HCEC 1CT (cell line): ENCODE measurements at places on chromosomes 2 and 18.

GRCh38 chr18:58537272-58538038, 91.4 kb downstream of the ALPK2 start:
- DNase-seq: no peak

DNA sequence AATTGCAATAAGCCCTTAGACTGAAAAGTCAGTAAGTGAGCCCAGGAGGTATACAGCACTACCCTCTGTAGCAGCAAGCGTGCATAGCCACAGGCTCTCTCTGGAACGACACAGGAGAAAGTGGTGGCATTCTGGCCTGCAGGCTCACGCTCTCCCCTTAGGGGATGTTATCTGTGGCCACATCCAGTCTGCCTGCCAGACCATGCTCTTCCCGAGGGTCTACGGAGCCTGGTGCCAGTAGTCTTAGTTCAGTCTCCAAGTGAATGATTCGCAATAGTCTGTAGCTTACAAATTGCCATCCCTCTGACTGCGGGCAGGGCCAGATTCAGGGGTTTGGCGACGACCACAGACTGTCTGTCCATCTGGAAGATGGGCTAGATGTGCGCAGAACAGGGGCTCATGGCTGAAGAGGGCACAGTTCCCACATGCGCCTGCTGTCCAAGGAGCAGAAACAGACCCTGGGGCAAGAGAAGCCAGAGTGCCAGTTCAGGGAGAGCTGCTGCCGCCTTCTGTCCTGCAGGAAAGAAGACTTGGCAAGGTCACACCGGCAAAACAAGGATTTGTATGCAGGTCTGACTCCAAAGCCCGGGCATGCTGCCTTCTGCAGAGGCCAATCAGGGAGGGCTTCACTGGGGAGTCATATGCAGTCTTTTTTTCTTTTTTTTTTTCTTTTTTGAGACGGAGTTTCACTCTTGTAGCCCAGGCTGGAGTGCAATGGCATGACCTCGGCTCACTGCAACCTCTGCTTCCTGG, 3.5 kb upstream of the KLF11 start:
- no peak for DNase-seq

- no peak for DNase-seq
These were observed 68.9 kb upstream of the RMDN2 start for GRCh38 chr2:37856101-37856751.

DNA sequence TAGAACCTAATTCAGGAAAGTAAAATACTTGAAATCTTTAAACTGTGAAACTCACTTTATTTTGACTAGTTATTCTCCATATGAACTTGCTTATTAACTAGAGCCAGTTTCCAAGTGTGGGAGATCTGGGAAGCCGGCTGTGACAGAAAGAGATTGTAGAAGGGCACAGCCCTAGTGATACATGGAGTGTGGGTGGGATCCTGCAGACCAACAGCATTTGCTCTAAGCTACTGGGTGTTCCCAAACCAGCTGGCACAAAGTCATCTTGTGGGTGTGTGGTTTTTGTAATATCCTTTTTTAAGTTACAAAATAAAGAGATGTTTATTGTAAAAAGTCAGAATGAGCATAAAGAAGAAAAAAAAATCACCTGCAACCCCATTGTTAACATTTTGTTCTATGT, 3.4 kb downstream of the DUSP19 start:
- no peak for DNase-seq

DNA sequence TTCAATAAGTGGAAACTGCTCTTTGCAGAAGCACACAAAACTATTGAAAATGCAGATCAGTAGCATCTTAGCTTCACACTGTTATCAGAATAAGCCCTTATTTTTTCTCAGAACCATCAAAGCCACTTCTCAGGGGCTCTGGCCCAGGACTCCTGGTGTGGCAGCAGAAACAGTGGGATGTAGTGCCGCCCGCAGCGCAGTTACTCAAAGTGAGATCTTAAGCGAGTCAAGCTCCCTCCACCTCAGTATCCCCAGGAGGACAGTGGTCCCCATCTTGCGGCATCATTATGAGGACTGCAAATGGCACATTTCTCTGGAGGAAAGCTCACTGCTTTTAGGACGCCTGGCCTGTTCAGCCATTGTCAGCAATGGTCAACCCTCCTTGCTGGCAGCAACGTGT, 60.0 kb downstream of the MBP start:
- no peak for DNase-seq

- DNase-seq: no peak
These were observed 775.4 kb downstream of the TSN start for GRCh38 chr2:122530814-122531213.

- DNase-seq: no peak
These were observed 238.3 kb downstream of the TCF4 start for GRCh38 chr18:55349685-55350084.

- DNase-seq: no peak
These were observed 130.2 kb downstream of the NCKAP5 start for GRCh38 chr2:133438026-133438425.

GRCh38 chr2:23859983-23860382, 66.9 kb downstream of the ATAD2B start:
- no peak for DNase-seq

- no peak for DNase-seq
These were observed 391.4 kb upstream of the CDH19 start for GRCh38 chr18:66995270-66995669.

- DNase-seq: no peak
These were observed 29.8 kb upstream of the EPB41L5 start for GRCh38 chr2:119983108-119983507.
